Fibroblast of lung (primary cell): ENCODE measurements at places on chromosomes 7 and 10. TPM values are rescaled to one million over a fixed set of nuclear protein-coding genes. Genes with fewer than 3 reads are reported as not detected.

Gene GATA3
- total RNA-seq, result not detected in 2 replicates

Gene GPR15LG
- total RNA-seq, result not detected in 2 replicates

Gene BICC1
- 62.7 and 64.7 TPM in 2 replicates for total RNA-seq

Gene POLR3A
- total RNA-seq, result 14.1 and 16.8 TPM in 2 replicates

Gene PRKRIP1
- total RNA-seq, result 12.3 and 16.3 TPM in 2 replicates

Gene NXPH1
- total RNA-seq, result not detected in 2 replicates
